ENCODE measurements at places on chromosomes 11 and 22. TPM values are rescaled to one million over a fixed set of nuclear protein-coding genes. Genes with fewer than 3 reads are reported as not detected.

GRCh38 chr22:41827671-41828070, 5.2 kb upstream of the SREBF2 start:
- H3K36me3 ChIP-seq, result no peaks in the 10 kb centered on the region
- peaks cover 7% of the 10 kb centered on the region for H3K4me1 ChIP-seq
- no peaks in the 10 kb centered on the region for H3K27me3 ChIP-seq
- DNase-seq, result no peak
- no peak overlapping the region for H3K27ac ChIP-seq

- H3K4me1 ChIP-seq, result peaks cover 6% of the 10 kb centered on the region
- H3K4me3 ChIP-seq, result peak overlapping the region; percentile 82
- DNase-seq, result no peak
- peak overlapping the region; percentile 40 for H3K27ac ChIP-seq
Observed at GRCh38 chr11:62805961-62806441, 761 bp upstream of the NXF1 start.

GRCh38 chr11:117641008-117641915, 155.8 kb downstream of the DSCAML1 start:
- no peak for DNase-seq
- H3K36me3 ChIP-seq, result no peaks in the 10 kb centered on the region
- no peaks in the 10 kb centered on the region for H3K4me1 ChIP-seq
- no peaks in the 10 kb centered on the region for H3K27me3 ChIP-seq
- H3K4me3 ChIP-seq, result no peak overlapping the region
- no peak overlapping the region for H3K27ac ChIP-seq

Gene GRIA4
- 0.07 TPM for polyA plus RNA-seq

DNA sequence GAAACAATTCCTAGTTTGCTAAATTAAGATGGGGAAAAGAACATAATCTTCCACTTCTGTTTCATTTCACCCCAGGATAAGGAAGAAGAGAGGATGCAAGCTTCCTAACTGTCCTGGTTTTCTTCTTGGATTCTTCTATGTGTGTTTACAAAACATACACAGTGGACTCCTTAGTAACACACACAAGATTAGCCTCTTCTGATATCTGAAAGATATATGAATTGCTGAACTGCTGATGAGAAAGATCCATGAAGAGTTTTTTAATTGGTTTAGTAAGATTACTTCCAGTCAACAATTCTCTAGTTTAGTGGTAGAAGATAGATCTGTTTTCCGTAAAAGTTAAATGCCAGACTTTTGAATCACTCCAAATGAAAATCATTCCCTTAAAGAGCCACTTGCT, 86.8 kb downstream of the WT1 start:
- H3K27ac ChIP-seq, result no peak overlapping the region
- DNase-seq, result no peak
- no peak overlapping the region for H3K4me3 ChIP-seq
- no peaks in the 10 kb centered on the region for H3K4me1 ChIP-seq

DNA sequence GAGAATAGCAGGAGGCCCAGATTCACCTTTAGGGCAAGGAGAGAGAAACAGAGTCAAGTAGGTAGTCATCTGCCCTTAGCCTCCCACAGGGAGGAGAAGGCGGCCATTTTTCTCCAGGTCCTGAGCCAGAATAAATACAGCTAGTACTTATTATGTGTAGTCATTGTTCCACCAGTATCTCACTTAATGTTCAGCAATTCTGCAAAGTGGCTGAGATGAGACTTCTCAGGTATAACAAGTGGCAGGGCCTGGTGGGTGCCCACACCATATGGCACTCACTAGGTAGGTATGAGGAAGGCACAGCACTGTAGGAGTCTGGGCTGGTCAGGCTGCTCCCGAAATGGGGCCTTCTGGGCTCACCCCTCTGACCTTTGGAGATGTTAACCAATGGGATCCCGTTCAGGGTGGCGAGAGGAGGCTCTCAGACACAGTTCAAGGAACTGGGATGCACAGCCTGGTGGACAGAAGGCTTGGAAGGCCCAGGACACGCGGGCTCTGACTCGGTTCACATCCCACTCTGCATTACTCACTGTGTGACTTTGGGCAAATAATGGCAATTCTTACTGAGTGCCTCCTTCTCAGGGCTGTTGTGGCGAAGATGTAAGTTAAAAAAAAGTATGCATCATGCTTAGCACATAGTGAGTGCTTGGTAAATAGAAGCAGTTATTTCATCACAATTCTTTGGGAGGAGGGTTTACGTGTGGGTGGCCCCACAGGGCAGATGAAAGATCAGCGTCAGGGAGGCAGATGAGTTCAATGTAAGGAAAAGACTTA, 25.1 kb downstream of the RTN4RL2 start:
- DNase-seq, result no peak
- no peaks in the 10 kb centered on the region for H3K36me3 ChIP-seq
- H3K4me1 ChIP-seq, result peaks cover 5% of the 10 kb centered on the region

Gene SMARCB1
- polyA plus RNA-seq, result 75.4 TPM

DNA sequence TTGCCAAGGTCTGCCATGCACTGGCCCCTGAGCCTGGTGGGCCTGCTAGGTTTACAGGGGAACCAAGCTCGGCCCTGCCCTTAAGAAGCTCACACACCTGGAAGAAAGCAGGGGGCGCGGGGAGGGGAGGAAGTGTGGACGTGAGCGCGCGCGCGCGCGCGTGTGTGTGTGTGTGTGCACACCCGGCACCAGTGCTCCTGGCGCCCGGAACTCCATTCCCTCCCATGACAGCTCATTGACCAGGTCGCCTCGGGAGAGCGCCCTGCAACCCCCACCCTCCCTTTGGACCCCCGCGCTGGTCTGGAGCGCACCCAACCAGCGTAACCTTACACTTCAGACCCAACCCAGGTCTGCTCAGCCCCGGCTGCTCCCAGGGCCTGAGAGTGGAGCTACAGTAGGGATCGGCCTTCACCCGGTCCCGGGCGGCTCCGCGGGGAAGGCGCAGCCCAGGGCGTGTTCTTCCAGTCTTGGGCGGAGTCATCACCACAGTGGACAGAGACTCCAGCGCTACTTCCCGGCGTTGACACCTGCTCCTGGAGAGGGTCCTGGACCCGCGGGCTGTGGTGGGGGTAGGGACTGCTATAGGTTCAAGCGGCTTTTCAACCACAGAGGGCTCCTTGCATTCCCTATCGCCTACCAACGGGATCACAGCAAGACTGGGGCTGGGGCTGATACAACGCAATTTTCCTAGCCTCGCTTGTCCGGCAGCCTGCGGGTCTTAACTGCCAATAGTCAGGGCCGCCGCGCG, 1.5 kb downstream of the GALNT18 start:
- peak overlapping the region; percentile 64 for H3K4me3 ChIP-seq
- H3K27ac ChIP-seq, result no peak overlapping the region
- H3K27me3 ChIP-seq, result no peaks in the 10 kb centered on the region

DNA sequence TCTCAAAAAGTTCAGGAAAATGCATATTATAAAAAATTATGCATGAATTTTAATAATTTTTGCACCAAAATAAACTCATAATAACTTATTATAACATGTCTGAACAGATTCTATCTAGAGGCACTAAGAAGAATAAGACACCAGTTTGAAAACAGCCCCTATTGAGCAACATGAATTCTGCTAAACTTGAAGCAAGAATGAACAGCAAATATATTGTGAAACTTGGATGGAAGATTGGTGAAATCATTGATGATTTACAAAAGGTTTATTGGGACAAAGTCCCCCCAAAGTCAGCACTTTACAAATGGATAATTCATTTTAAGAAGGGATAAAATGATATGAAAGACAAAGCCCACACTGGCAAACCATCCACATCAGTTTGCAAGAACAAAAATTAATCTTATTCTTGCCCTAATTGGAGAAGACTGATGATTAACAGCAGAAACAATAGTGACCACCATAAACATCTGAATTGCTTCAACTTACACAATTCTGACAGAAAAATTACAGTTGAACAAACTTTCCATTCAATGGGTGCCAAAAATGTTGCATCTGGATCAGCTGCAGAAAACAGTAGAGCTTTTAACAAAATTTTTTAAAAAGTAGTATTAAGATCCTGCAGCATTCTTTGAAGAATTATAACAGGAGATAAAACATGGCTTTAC, 257.5 kb upstream of the FAT3 start:
- no peaks in the 10 kb centered on the region for H3K27me3 ChIP-seq
- no peak for DNase-seq
- H3K4me3 ChIP-seq, result no peak overlapping the region
- no peaks in the 10 kb centered on the region for H3K4me1 ChIP-seq
- no peaks in the 10 kb centered on the region for H3K36me3 ChIP-seq

DNA sequence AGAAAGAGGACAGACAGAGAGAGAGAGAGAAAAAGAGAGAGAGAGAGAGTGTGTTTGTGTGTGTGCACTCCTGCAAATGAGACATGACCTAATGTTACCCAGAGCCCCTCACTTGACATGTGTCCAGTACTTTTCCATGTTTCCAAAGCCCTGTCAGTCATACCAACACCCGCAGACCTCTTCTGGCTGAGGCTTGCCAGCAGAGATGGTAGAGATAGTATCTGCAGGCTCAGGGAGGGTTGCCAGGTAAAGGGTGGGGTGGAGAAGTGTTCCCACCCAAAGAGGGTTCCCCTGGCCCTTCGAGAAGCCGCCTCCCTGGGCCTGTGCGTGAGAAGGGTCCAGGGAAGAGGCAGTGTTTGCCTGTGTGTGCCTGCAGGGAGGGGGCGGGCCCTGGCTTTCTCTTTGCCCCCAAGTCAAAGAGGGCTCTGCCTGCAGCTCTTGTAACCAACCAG, 40.7 kb downstream of the POU2F3 start:
- no peaks in the 10 kb centered on the region for H3K4me1 ChIP-seq
- H3K4me3 ChIP-seq, result no peak overlapping the region
- H3K27me3 ChIP-seq, result no peaks in the 10 kb centered on the region

- no peaks in the 10 kb centered on the region for H3K27me3 ChIP-seq
- DNase-seq, result no peak
- H3K4me1 ChIP-seq, result peaks cover 3% of the 10 kb centered on the region
- H3K4me3 ChIP-seq, result peak within 1 kb of the TSS; percentile 49
- H3K36me3 ChIP-seq, result no peaks in the 10 kb centered on the region
- H3K27ac ChIP-seq, result no peak within 1 kb of the TSS
Observed at GRCh38 chr11:107018219-107018901, at the start of gene GUCY1A2. Gene GUCY1A2, minus strand, starts transcription at chr11:107018476. Its CDS starts 421 bp downstream, at chr11:107018055.

- H3K4me1 ChIP-seq, result no peaks in the 10 kb centered on the region
- no peaks in the 10 kb centered on the region for H3K36me3 ChIP-seq
- no peaks in the 10 kb centered on the region for H3K27me3 ChIP-seq
- H3K4me3 ChIP-seq, result no peak overlapping the region
- no peak overlapping the region for H3K27ac ChIP-seq
- DNase-seq, result no peak
Observed at GRCh38 chr11:119047205-119047604, 9.8 kb downstream of the HYOU1 start.

- H3K27ac ChIP-seq, result no peak overlapping the region
- no peak overlapping the region for H3K4me3 ChIP-seq
- H3K36me3 ChIP-seq, result no peaks in the 10 kb centered on the region
- H3K4me1 ChIP-seq, result no peaks in the 10 kb centered on the region
- H3K27me3 ChIP-seq, result no peaks in the 10 kb centered on the region
Observed at GRCh38 chr11:45322111-45322705, 36.1 kb upstream of the SYT13 start.

GRCh38 chr11:94049351-94049750, 28.2 kb downstream of the HEPHL1 start:
- no peak for DNase-seq
- H3K36me3 ChIP-seq, result no peaks in the 10 kb centered on the region
- no peaks in the 10 kb centered on the region for H3K27me3 ChIP-seq
- H3K4me1 ChIP-seq, result no peaks in the 10 kb centered on the region
- H3K4me3 ChIP-seq, result no peak overlapping the region
- H3K27ac ChIP-seq, result no peak overlapping the region

DNA sequence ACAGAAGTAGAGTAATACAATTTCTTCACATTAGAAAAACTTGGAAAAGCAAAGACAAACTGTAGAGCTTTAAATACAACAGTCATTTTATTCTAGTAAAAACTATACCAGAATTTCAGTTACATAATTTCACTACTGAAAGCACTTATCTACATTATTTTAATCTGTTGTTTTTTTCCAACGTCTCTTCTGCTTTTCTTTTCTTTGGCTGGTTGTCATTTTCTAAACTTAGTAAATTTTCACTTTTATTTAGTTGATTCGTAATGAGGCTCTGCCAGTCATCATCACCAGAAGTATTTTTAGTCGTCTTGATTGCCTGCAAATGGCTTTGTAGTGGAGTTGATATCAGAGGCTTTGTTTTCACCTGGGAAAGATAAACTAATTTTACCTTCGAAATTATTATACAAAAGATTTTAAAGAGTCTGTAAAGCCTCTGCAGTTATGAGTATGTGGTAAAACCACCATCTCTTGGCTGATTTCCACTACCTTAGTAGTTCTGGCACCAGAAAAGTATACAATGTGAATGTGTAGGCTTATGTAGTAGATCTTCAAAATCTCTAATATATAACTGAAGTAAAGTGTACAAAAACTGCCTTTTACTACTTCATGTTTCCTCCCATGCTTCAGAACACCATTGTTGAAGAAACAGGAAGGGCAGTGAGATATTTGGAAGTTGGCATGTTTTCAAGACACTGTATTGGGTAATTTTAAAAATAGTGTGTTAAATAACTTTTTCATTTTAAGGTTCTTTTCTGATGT, 19.2 kb downstream of the EIF3M start:
- peak overlapping the region; percentile 48 for H3K27ac ChIP-seq
- no peaks in the 10 kb centered on the region for H3K36me3 ChIP-seq
- H3K4me3 ChIP-seq, result no peak overlapping the region
- no peaks in the 10 kb centered on the region for H3K27me3 ChIP-seq

Gene SLC29A2
- polyA plus RNA-seq, result 0.70 TPM

Gene OR6X1
- not detected for polyA plus RNA-seq

Gene PRMT3
- 8.5 TPM for polyA plus RNA-seq

DNA sequence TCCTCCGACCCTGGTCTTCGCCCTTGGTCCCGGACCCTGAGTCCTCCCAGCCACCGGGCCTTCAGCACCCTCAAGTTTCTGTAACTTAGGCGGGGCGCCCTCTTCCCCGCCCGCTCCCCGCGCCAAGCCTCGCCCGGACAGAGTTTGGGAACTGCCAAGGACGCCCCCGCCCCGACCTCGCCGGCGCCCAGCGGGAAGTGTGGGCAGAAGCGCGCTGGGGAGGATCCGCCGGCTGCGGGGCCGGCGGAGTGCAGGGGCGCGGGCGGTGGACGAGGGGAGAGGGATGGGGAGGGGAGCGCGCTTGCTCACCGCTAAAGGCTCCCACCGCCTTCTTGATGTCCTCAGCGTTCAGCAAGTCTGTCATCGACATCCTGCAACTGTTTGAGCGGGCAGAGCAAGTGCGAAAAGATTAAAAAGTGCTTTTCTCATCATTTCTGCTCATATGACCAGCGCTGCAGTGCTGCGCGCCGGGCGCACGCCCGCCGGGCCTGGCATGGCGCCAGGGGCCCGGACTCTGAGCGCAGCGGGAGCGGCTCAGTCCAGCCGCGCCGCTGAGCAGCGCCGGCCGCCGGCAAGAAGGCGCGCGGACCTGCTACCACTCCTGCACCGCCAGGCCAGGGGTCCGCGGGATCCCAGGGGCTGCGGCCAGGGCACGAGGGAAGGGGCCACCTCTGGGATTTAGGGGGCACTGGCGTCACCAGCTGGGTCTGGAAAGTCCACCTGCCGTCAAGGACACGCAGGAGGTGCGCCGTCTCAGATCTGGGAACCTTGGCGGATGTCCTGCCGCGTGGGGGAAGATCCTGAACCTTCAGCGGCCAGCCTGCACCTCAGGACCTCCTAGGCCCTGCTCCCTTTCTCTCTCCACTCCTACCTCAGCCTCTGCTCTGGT, at the start of gene PVALB:
TSS of gene PVALB (minus strand) at position 400 of the 889 bp plus-strand sequence. CDS start at position 370, 30 bp downstream.
- no peaks in the 10 kb centered on the region for H3K27me3 ChIP-seq
- DNase-seq, result peak; percentile 12
- H3K27ac ChIP-seq, result no peak within 1 kb of the TSS
- peaks cover 6% of the 10 kb centered on the region for H3K4me1 ChIP-seq

- no peak overlapping the region for H3K4me3 ChIP-seq
- H3K36me3 ChIP-seq, result no peaks in the 10 kb centered on the region
- no peak for DNase-seq
- H3K27ac ChIP-seq, result peak overlapping the region; percentile 19
Observed at GRCh38 chr22:46195487-46196165, 45.3 kb downstream of the PPARA start.

Gene P2RY6
- polyA plus RNA-seq, result 0.79 TPM

Data from ovary (tissue), 10 donors.